ENCODE measurements at places on chromosomes 7 and 10.

- DNase-seq: peak; percentile 99
Measured at GRCh38 chr10:68901105-68901927, at the start of gene DDX50. Gene DDX50, plus strand, starts transcription at chr10:68901315. Its CDS starts 70 bp downstream, at chr10:68901385.

GRCh38 chr10:89003344-89003743 is 12.7 kb downstream of the FAS start:
- no peak for DNase-seq

DNA sequence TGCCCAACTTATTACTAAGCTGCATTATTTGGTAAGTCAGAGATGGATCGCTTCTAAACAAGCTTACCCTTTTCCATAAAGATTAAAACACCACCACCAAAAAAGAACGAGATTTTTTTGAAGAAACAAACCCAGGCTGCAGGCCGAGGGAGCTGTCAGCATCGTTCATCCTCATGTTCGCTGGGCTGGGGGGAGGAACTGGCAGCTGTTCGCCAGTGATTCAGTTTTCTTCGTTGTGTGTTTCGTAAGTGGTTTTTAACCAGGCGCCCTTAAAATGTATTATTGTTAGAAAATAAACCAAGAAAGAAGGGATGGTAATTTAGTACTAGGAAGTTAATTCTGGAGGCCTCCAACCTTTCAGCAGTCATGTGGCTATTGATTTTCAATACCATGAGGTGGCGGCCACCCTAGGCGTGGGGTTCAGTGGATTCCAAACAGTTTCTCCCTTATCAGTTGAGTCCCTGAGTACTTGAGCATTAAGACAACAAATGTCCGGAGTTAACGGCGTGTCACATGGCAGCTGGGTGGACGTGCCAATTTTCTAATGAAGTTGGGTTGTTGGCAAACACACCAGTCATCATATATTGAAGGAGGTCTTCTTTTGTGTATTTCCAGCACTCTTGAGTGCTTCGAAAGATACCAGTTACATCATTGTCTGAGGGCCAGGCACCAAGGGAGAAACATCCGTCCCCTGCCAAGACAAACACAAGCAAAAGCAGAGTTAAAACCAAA is 173.2 kb downstream of the EBF3 start:
- DNase-seq: no peak

DNA sequence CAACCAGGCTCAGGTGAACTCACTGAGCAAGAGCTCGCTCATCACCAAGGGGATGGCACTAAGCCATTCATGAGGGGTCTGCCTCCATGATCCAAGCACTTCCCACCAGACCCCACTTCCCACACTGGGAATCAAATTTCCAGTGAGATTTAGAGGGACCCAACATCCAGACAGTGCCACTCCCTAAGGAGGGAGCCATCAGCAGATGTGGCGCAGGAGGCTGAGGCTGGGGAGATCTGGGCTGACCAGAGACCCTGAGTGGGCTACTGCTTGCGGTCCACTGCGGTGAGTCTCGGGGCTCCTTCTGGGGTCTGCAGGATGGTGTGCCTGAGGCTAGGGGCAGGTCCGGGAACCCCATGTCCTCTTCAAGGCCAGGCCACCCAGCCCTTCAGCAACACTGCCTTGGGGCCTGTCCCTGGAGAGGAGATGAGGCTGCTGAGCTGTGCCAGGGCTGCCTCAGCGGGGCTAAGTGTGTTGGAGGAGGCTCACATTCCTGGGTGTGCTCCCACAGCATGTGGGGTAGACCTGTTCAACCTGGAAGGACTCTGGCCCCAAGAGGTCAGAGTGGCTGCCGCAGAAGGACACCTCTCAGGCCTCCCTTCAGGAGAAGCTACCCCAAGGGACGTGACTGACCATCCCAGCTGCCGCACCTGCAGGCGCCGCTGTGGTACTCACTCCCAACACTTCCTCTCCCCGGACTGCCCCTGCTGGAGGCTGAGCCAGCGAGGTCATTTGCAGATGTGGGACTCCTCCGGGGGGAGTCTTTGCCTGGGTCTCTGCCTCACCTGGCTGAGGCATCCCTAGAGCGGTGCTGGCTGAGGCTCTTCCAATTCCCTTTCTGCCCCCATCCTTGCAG is 22.3 kb upstream of the PCBD1 start:
- DNase-seq: no peak

- DNase-seq: no peak
Measured at GRCh38 chr7:127887631-127888030, 143.6 kb downstream of the LRRC4 start.

- no peak for DNase-seq
Measured at GRCh38 chr7:93205046-93205445, 21.2 kb downstream of the HEPACAM2 start.

DNA sequence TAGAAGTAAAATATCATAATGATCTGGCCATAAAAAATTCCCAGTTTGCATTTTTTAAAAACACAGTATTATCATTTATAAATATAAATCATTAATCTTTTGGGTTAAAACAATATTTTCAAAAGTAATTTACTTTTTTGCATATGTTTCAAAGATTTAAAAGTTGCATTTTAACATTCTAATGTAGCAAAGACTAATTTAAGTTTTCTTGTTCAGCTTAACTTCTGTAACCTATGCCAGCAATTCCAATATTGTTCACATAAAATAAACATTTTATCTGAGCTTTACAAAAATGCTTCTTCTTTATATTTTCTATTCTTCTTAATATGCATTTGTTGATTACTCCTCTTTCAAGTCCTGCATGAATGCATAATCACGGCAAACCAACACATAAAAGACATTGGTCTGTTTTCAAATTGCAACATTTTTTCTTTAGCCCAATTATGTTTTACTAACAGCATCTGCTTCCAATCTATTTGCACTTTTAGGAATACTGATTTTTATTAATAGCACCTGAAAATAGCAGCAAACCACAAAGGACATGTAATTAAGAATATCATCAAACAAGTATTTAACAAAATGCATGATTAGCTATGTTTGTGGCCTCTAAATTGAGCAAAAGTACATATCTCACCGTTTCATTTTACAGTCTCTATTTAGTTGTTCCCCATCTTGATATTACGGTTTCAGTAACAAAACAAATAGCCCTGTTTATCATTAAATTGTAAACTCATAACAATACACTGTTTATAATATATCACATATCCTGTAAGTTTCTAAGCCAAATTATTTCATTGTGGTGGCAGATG is 286.9 kb upstream of the NFE2L3 start:
- DNase-seq: no peak

DNA sequence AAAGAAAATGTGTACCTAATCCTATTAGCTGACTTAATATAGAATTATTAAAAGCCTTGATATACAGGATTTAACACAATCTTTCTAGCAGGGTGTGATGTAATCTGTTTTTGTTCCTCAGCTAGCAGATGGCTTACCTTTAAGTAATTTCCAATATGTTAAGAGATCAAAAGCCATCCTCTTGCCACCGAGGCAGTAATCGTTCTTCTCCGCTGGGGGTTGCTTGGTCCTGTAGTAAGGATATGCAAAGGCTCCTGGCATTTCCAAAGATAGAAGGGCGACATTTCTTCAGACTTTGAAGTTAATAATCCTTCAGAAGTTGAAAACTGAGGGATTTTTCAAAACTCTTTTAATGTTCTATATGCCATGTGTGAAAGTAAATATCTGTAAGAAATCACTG is 156.4 kb downstream of the FZD1 start:
- DNase-seq: no peak

Data from fibroblast of lung (primary cell).